ENCODE measurements at places on chromosomes 5 and 9.

GRCh38 chr5:68834491-68834981 lies 259.3 kb upstream of the SLC30A5 start:
- no peak for DNase-seq

DNA sequence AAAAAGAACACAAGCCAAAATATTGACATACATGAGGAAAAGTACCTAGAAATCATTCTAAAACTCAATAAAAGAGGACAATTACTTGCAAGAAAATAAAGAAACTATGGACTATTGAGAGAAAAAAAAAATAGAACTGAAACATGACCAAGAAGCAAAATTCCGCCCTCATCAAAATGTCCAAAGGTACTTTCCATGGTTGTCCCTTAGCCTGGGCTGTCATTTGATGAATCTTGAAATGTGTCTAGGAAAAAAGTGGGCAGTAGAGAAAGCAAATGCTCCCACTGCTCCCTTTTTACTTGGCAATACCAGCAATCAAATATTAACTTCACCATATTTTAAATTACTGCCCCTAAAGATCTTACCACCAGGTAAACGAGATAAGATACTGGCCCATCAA lies 10.8 kb downstream of the NRG2 start:
- DNase-seq = no peak

- no peak for DNase-seq
Measured at GRCh38 chr5:109416882-109417281, 7.1 kb upstream of the PJA2 start.

- no peak for DNase-seq
Measured at GRCh38 chr9:114995681-114996221, 65.4 kb upstream of the TNFSF8 start.

GRCh38 chr9:71249729-71250317 lies 128.4 kb upstream of the TRPM3 start:
- peak; percentile 21 for DNase-seq

GRCh38 chr5:128905568-128906110 lies 59.6 kb upstream of the SLC27A6 start:
- peak; percentile 62 for DNase-seq

DNA sequence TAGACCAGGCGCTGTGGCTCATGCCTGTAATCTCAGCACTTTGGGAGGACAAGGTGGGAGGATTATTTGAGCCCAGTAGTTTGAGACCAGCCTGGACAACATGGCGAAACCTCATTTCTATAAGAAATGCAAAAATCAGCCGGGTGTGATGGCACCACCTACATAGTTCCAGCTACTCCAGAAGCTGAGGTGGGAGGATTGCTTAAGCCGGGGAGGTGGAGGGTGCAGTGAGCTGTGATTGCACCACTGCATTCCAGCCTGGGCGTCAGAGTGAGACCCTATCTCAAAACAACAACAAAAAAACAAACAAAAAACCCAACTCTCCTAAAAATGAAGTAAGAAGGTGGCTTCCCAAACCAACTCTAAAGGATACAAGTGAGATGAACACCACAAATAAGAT lies 23.0 kb downstream of the IARS1 start:
- no peak for DNase-seq

DNA sequence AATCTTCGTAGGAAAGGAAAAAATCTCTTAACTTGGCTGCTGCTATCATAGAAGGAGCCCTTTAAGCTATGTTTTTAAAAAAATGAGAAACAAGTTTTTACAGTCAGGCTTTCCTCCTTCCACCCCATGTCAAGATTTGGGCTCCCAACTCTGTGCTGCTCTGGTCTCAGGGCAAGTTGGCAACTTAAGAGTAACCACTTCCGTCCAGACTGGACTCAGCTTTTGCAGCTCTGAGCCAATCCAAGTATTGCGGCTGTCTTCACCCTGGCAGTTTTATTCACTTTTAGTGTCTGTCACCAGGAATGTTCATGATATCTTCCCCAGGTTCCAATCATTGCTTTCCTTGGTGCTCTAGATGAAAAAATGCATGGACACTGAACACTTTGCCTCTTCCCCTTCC lies 115.9 kb upstream of the GAS1 start:
- DNase-seq = no peak

GRCh38 chr5:99379187-99379586 lies 450.4 kb upstream of the CHD1 start:
- DNase-seq = no peak

- no peak for DNase-seq
Measured at GRCh38 chr9:135879619-135880018, 27.7 kb downstream of the CAMSAP1 start.

DNA sequence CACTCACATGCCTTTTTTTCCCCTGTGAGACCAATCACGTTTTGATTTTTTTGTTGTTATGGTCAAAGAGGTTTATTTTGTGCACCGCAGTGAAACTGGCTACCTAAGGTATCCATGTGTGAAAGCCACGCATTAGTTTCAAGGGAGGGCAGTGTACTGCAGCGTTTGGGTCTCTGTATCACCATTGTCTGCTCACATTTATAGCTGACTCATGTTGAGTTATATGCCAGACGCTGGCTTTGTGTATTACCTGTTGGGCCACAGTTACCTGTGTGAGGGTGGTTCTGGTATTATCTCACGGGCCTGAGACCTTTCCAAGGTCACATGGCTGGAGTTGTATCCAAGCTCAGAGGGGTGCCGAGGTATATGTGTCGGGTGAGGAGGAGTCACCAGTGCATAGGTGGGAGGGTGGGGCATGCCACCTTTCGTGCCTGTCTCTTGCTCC lies 75.8 kb downstream of the ARHGAP26 start:
- no peak for DNase-seq

DNA sequence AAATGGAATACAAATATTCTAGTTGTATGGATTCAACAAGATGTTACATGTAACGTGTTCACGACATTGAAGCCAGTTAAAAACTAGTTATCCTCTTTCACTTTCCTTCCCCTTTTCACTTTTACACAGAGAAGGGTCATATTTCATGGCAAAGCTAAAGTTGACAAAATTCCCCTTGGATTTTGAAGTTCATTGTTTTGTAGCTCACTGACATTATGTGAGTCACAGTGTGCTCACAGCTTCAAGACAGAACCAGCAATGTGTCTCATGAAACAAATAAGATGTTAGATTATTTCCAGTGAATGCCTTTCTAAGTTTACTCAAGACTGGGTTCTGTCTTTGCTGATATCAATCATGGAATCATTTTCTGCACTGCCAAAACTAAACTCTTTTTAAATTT lies 535.5 kb upstream of the GRIN3A start:
- DNase-seq = no peak

DNA sequence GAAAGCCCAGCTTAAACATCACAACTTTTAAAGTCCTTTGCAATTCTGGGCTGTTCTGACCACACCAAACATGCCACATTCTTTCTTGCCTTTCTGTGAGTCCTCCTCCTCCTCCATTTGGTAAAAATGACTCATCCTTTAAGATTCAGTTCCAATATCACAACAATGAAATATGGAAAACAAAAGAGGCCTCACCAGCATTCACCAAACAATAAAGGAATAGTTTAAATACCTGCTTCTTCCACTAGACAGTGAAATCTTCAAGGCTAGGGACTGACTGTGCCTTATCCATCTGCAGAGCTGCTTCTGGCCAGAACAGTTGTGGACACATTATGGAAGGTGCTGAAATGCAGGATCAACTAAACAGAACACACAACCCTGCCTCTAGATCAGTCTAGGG lies 36.0 kb downstream of the NR6A1 start:
- DNase-seq = no peak

GRCh38 chr9:129880654-129881546 lies 45.6 kb downstream of the USP20 start:
- DNase-seq = peak; percentile 89

DNA sequence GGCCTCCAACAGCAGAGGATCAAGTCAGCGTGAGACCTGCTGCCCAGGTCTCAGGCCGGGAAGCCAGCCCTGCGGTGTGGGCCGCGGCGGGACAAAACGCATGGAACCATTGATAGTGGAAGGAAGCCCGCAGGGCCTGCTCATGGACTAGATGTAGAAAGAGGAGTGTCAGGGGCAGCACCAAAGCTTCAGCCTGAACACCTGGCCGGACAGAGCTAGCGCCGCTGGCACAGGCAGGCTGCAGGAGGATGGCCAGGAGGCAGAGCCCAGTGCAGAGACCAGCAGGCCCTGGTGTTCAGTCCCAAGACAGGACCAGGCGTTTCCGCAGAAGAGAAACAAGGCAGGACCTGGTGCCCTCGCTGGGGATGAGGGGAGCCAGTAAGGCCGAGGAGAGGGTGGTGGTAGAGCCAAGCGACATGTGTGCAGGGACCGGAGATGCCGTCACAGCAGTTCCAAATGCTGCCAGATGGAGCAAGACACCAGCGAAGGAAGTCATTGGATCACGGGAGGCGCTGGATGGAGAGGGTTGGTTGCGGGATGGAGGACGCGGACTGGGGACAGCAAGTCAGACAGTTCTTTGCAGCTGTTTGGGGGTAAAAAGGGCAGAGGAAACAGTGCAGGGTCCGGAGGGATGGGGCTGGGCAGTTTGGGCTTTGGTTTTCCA lies 42.1 kb upstream of the OLFM1 start:
- no peak for DNase-seq

DNA sequence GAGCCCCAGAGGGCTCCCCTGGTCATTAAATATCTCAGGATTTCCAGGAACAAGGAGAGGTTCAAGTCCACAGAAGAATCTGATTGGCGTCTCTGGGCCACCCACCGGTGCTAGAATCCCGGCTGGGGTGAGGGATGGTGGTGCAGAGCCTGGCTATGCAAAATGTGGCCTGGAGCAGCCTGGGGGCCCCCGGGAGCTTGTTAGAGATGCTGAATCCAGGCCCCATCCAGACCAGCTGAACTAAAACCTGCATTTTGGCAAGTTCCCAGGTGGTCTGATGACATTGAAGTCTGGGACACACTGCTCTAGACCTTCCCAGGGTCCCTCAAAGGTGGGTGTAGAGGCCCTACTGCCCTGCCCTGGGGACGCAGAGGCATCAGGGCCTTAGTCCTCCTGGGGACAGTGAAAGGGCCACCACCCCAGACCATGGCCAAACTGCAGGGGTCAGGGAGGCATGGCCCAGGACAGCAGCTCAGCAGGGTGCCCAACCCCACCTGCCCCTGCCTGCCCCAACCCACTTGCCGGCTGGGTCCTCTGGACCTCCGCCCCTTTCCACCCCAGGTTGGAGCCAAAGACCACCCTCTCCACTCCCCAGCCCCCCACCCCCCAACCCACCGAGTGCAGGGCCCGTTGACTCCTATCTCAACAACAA lies 34.7 kb downstream of the ADAMTS2 start:
- DNase-seq = peak; percentile 19

- no peak for DNase-seq
Measured at GRCh38 chr5:153081385-153081784, 409.1 kb upstream of the GRIA1 start.

- DNase-seq = no peak
Measured at GRCh38 chr9:122468735-122469134, 9.0 kb downstream of the OR1J1 start.

DNA sequence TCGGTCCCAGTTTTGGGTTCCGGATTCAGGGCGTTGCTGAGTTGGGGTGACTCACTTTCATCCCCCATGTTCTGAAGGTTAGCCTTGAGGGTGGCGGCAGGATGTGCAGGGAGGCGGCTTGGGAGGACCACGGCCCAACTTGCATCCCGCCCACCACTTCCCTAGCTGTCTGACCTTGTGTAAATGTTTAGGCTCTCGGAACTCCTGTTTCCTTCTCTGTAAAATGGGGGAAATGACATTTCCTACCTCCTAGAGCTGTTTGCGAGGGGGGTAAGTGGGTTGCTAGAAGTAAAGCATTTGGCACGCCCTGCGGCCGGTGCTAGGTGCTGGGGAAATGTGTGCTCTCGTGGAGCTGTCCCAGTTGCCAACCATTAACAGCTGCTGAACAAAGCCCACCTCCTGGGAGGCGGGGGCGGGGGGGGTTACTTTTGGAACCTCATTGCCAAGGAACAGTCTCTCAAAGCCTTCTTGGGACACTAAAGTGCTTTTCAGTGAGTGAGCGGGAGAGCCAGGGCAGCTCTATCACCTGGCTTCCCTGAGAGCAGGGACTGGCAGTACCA lies 27.5 kb downstream of the PTGES2 start:
- DNase-seq = no peak

DNA sequence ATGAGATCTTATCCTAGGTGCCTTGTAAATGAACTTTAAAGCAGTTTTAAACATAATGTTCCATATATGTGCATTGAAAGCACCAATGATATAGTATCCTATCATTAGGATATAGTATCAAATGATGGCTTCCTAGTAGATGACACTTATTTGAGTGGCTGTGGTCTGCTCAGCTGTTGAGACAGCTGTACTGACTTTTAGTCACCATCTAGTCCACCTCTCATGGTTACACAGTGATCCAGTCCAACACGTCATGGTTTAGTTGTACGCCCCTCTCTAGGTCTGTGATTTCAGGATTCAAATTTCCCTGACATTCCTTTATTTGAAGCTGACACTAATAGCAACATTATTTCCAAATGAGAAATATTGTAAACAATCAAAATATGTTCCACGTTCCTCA lies 127.3 kb upstream of the TUT7 start:
- DNase-seq = no peak

GRCh38 chr5:132057498-132058255 lies 2.8 kb upstream of the IL3 start:
- no peak for DNase-seq

- DNase-seq = no peak
Measured at GRCh38 chr5:151191661-151192060, 32.2 kb downstream of the CCDC69 start.

- no peak for DNase-seq
Measured at GRCh38 chr5:16862777-16863176, 73.3 kb downstream of the MYO10 start.
